HS-5 (cell line): ENCODE measurements at places on chromosomes 16 and 17.

- no peak for DNase-seq
Observed at GRCh38 chr16:29925105-29925756, 795 bp downstream of the KCTD13 start.

- no peak for DNase-seq
Observed at GRCh38 chr17:71098071-71098470, 928.7 kb downstream of the KCNJ2 start.

DNA sequence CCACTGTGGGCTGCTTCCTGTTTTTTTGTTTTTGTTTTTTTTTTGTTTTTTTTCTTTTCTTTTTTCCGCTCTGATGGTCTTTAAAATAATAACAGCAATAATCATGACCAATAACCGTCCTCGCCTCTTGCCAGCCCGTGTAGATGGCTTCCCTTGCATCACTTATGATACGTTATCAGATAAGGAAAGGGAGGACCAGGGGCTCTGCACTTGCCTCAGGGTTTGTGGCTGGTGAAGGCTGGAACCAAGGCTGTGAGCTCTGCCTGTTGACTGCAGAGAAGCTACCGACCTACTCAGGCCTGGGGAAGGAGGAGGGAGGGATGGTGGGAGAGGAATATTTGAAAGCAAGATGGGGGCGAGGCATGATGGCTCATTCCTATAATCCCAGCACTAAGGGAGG, 114.0 kb upstream of the SDK2 start:
- no peak for DNase-seq

DNA sequence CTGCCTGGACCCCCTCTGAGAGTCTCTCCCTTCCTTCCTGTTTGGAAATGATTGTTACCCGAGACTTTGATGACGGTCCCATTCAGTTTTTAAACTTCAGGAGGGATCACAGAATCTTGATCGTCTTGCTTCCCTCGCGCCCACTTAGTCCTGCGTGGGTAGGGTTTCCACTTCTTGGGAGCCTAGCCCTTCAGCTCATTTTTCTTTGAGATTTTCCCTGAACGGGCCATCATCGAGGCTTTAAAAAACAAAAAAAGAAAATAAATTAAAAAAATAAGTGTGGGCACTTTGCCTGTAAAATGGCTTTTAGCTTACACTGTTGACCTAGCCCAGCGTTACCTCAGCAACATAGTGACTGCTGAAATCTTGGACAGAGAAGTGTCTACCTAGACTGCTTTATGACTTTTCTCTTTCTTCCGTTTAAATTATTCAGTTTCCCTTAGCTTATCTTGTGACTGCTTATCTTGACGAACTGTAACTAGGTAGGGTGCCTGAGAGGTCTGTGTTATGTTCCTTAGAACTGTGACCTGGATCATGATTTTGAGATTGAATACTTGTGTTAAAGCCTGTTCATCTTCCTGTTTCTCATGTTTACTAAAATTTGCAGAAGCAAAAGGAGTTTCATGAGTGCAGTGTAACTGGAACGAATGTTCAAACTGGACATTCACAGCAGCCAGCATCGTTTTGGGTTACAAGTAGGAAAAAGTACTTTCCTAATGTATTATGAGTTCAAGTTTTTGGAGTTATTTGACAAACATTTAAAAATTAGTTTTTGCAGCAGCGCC, 874 bp downstream of the WWP2 start:
- no peak for DNase-seq

DNA sequence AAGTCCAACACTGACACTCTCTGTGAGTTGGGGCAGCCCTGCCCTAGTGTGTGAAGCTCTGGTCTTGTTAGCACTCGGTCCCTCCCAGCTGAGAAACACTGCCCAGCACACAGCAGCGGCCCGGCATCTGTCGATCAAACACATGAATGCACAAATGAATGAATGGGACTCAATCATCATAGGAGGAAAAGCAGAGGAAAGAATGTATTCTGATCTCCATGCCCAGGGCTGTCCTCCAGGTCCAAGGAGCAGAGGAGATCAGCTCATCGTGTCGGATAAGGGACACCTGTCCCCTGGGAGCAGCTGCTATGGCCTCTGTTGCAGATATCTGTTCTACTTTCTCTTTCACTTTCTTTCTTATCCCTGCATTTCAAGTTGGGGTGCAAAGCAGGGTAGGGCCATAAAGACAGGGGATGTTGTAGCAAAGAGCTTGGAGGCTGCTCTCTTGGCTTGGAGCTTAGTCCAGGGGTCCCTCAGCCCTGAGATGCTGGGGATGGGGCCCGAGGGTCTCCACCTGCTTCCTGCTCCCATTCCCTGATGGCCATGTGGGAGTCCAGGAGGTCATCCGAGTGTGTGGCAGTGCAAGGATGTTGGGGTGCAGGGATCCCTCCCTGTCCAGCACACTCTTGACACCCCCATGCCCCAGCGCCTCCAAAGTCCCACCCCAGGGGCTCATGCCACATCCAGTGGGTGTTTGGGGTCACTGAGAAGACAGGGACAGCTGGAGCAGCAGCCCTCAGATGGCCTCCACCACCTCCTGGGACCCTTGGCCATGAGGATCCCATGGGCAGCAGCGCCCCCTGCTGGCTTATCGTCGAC, 88.2 kb downstream of the IRF8 start:
- DNase-seq: no peak

- no peak for DNase-seq
Observed at GRCh38 chr16:24075931-24076716, 180.0 kb upstream of the CACNG3 start.

DNA sequence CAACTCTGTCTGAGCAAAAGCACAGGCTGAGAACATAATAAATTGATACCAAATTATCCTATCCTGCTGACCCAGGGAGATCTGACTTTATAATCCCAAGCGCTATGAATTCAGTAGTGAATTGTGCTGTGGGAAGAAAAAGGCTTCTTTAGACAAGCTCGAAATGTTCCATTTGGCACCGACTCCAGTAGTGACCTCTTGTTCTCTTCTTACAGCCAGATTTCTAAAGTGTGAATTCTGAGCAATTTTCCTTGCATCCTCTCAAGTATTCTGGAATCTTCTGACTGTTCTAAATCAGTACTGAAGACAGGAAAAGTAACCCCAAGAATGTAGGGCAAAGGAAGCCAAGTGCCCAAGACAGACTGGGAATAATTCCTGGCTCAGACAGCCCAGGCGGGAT, 58.2 kb downstream of the CDYL2 start:
- DNase-seq: no peak

GRCh38 chr16:84881702-84882521, 62.1 kb downstream of the CRISPLD2 start:
- peak; percentile 58 for DNase-seq

DNA sequence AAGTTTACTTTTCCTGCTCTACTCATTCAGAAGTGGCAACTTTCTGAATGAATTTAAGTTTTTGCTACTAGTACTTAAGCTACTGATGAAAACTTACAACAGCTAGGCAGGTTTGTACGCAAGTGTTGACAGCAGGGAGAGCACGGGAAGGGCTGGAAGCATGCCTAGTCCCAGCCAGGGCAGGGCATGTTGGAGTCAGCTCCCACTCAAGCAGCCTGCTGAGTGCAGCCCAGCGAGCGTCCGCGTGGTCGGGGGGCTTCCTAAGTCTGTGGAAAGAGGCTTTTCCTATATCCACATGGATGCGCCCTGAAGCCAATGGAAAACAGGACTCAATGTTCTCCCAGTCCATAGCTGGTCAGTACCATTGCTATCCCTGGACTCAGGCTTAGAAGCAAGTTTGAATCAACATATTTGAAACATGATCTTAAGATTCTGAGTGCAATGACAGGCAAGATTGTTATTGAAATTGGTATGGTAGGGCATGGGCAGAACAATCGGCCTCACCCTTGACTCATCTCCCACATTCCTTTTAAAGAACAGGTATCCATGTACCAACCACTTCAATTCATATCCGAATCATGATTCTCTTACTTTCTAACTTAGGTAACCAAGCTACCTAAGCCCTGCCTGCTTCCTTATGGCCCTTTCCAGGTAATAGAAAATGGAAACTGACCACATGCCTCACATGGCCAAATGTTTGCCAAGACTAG, 22.5 kb downstream of the CYB5D2 start:
- DNase-seq: no peak

DNA sequence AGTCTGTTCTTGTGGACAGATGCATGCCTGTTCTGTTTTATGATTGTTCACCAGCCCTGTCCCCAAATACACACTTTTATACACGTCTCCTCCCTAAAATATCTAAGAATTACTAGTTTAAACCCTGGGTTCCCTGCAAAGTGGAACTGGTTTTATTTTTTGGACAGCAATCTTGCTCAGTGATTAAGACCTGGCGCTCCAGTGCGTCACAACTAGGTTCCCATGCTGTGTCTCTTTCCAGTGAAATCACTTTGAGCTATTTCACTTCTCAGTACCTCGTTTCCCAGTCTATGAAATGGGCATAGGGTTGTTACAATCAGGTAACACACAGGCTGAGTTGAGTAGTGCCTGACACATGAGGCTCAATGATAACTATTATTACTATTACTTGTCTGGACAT, 1.1 kb downstream of the CEP20 start:
- no peak for DNase-seq

DNA sequence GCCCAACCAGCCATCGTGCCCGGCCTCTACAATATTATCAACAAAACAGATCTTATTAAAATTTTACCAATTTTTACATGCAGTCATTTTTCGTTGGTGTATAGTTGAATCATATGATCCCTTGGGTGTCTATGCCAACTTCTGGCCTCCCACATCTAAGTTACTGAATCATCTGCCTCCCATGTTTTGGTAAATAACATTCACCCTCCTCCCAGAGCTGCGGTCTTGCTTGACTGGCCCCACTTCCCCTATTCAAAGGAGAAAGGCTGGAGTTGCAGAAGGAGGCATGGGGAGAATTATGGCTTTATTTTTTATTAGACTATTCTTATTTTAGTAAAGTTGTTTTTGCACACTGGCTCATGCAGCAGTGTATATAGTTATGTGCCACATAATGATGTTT, 18.5 kb upstream of the CCL23 start:
- no peak for DNase-seq
